NAMALWA (cell line): ENCODE measurements at places on chromosomes 1 and 21.

DNA sequence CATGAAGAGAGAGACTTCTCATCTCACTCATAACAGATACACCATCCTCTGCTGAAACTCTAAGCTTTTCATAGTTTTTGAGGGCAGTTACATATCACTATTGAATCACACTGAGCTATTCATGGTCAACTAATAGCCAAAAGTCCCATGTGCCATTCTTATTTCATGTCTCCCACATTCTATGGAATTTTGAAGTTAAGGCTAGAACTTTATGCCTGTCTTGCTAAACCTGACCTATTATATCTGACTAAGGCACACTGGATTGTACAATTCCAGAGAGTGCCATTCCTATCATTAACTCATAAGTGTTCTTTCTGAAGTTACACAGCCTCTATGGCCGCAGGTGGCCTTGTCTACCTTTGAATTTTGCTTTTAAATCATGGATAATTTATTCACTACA is 254.3 kb downstream of the PTPRC start:
- DNase-seq = no peak

- DNase-seq = no peak
Measured at GRCh38 chr1:65309304-65310077, at the start of gene DNAJC6. DNAJC6 (plus strand) TSS chr1:65309543; CDS start chr1:65309746, 203 bp downstream.

GRCh38 chr1:221632072-221632471 is 109.8 kb downstream of the DUSP10 start:
- DNase-seq = no peak

GRCh38 chr1:53129891-53130597 is 12.4 kb downstream of the SLC1A7 start:
- DNase-seq = no peak

DNA sequence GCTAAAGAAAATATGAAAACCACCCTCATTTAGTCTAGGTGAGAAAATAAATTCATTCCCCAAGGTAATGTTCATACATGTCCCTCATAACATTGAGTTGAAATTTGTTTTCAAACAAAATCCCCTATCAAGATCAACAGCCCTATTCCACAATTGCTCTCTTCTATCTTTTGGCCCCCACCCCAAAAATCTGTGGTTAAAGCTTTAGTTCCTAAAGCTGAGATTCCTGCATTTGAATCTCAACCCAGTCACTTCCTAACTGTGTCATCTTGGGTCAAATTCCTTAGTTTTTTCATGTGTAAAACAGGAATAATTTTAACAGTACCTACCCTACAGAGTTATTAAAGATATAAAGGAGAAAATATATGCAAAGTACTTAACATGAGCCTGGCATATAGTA is 22.0 kb downstream of the KIAA0319L start:
- DNase-seq = no peak

GRCh38 chr21:42376338-42376982 is 10.1 kb upstream of the TFF1 start:
- DNase-seq = no peak

GRCh38 chr1:224745924-224746323 is 129.8 kb downstream of the CNIH3 start:
- DNase-seq = no peak

- DNase-seq = no peak
Measured at GRCh38 chr21:33940881-33941245, 25.3 kb upstream of the ATP5PO start.

GRCh38 chr1:54569339-54569738 is 21.3 kb downstream of the ACOT11 start:
- DNase-seq = no peak

DNA sequence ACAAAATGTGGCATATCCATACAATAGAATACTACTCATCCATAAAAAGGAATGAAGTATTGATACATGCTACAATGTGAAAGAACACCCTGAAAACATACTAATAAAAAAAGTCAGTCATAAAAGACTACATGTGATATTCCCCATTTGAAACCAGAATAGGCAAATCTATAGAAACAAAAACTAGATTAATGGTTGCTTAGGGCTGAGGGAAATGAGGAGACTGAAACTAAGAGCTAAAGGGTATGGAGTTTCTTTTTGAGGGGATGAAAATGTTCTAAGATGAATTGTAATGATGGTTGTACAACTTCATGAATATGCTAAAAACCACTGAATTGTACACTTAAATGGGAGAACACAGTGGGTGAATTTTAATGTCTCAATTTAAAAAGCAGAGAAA is 50.9 kb downstream of the ACBD6 start:
- peak; percentile 13 for DNase-seq

DNA sequence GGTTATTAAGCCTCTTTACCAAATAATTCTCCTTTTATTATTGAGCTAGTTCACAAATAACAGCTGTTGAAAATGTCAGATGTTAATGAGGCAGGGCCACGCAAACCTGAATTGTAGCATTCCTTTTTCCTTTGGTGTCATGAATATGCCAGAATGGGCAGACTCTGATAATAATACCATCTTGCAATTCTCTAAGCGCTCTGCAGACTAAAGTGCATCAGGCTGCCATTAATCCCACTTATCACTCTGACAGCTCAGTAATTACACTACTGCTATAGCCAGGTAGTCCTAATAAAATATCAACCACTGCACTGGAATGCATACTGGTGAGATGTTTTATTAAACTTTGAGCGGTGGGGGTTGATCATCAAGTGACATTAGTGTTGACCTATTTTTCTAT is 177.7 kb downstream of the DPYD start:
- DNase-seq = no peak

GRCh38 chr1:150931773-150932172 is 5.6 kb downstream of the SETDB1 start:
- peak; percentile 32 for DNase-seq

GRCh38 chr1:22915816-22916470 is 56.7 kb downstream of the LACTBL1 start:
- no peak for DNase-seq

DNA sequence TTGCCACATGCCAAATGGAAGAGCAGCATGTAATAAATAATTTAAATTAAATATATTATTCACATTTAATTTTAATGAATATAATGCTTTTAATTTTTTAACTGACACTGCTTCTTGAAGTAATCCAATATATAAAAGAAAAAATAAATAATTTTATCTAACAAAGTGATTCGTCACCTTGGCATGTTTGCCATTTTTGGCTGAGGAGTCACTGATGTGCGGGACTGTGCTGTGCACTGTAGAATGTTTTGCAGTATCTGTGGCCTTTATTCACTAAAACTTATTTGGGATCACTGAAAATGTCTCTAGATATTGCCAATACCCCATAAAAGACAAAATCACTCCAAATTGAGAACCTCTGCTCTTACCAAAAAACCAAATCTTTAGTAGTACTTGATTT is 807.8 kb downstream of the BRINP3 start:
- no peak for DNase-seq

GRCh38 chr1:151541752-151542151 is 1.6 kb downstream of the TUFT1 start:
- DNase-seq = no peak

DNA sequence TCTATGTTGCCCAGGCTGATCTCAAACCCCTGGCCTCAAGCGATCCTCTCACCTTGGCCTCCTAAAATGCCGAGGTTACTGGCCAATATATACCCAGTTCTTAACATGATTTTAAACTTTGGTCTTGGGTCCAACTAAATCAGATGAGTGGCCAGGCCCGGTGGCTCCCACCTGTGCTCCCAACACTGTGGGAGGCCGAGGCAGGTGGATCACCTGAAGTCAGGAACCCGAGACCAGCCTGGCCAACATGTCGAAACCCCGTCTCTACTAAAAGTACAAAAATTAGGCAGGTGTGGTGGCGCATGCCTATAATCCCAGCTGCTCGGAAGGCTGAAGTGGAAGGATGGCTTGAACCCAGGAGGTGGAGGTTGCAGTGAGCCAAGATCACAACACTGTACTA is 29.6 kb downstream of the TOMM20 start:
- no peak for DNase-seq

- no peak for DNase-seq
Measured at GRCh38 chr21:36437745-36438128, 42.2 kb downstream of the CLDN14 start.

DNA sequence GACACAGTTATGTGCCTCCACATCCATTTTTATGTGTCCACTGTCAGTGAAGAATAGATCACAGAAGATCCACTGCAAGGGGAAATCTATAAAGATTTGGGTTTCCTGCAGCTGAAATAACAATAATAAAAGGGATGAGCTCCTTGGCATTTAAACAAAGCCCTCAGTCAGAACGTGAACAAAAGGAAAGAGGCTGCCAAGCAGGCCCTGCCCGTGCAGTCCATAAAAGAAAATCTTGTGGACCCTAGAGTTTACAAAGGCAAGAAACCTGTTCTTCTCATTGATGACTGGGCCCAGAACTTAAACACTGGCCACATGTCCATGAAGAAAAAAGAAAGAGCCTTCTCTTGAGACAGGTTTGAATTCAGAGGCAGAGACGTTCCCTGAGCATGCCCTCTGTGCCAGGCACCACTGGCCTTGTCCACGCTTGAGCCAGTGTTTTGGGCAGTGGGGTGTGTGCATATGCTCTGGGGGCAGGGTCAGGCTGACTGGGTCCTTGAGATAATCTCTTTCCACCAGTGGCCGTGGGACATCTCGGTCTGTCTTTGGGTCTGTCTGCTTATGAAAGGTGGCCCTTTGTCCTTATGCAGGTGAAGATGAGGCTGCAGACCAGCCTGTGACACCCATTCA is 142.7 kb downstream of the HIVEP3 start:
- DNase-seq = no peak

DNA sequence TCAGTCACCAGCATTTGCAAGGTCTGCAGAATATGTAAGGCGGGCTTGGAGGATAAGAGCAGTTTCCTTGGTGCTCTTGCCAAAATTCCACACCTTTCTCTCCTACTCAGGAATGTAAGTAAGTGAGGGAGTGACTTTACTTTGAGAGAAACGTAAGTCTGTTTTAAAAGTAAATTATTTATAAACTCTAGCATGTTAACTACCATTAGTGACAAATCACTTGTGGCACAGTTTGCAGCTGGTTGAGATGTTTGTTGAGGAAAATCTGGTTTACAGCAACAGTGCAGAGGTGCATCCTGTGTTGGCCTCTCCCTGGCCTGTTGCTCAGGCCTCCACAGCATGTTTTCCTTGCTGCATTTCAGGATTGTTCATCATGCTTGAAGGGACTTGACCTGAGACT is 8.5 kb downstream of the CGN start:
- DNase-seq = no peak

DNA sequence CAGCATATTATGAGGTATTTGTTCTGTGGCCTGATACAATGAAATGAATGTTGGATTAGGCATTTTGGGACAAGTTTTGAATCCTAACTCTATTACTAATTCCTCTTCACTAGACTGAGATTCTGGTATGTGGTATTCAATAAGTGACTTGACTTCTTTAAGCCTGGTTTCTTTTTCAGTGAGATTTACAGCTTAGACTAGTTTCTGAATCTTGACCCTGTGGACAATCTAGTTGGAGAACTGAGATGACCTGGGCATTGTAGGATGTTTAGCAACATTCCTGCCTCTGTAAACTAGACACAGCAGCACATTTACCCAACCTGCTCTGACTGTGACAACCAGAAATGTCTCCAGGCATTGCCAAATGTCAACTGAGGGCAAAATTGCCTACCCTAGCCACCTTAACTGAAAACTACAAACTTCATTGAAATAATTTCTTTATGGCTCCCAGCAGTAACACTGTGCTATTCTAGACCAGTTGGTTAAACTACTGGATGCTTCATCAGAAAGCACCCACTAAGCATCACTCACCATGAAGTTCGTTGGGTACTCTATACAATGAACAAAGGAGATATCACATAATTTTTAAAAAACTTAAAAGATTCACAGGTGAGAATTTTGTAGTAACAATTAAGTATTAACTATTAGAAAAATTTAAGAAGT is 16.8 kb downstream of the PTPRC start:
- DNase-seq = peak; percentile 47

DNA sequence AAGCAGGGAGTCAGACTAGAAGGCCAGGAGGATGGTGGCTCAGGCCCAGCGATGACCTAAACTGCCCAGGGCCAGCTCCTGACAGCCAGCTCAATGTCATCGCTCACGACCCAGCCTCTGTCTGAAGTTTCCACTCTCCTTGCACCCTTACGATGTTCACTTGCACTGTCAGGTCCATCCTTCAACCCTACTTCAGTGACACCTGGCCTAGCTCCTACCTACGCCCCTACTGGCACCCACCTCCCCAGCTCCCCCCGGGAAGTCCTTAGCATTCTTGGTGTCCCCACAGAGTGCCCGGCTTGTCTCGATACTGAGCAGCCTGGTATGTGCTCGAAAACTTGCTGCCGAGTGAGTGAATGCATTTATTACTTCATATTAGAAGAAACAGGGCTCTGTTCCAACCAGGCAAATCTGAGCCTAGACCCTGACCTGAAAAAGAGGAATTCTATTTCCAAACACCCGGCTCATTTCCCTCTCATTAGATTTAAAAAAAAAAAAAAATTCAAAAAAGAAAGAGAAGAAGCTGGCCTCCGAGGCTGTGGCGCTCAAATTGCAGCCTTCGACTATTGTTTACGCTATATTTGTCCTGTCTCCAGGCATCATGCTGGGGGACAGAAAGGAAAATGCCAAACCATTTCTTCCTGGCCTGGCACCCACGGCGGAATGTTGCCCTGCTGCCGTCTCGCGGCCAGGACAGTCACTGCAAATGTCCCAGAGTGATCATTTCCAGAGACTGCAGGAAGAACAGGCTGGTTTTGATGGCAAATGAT is 29.8 kb upstream of the LRRC38 start:
- DNase-seq = no peak

DNA sequence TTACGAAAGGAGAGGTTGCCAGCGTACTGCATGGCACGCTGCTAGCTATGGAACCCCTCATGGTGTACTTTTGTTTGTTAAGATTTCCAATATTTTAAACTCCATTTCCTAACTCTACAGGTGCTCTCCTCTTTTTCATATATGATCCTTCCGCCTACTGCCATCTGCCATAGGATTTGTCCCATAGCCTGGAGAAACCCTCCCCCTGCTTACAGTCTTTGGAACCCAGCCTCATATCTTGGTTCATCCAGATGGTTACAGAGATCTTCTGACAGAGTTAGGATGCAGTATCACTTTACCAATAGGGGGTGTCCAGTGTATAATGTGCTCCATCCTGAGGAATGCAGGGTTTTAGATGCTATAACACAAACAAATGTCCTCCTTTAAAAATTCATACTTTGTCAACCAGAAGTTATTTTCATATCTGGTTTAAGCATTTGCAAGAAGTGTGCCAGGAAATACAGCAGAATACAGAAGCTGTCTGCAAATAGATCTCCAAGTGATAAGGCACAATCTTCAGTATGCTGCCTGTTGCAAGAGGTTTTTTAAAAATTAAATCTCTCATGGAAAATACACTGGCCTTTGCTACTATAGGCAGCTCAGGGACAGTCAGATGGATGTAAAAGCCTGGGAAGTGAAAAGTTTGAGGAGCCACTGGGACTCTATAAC is 377.8 kb downstream of the KCNH1 start:
- DNase-seq = no peak

- DNase-seq = no peak
Measured at GRCh38 chr1:159880430-159880829, 18.0 kb upstream of the VSIG8 start.

- no peak for DNase-seq
Measured at GRCh38 chr1:245776694-245777332, 622.0 kb downstream of the KIF26B start.

- peak; percentile 67 for DNase-seq
Measured at GRCh38 chr1:97164276-97164639, 442.7 kb downstream of the PTBP2 start.
